Tibial nerve (tissue), 4 donors: ENCODE measurements at places on chromosomes 12 and 14. TPM values are rescaled to one million over a fixed set of nuclear protein-coding genes. Genes with fewer than 3 reads are reported as not detected.

DNA sequence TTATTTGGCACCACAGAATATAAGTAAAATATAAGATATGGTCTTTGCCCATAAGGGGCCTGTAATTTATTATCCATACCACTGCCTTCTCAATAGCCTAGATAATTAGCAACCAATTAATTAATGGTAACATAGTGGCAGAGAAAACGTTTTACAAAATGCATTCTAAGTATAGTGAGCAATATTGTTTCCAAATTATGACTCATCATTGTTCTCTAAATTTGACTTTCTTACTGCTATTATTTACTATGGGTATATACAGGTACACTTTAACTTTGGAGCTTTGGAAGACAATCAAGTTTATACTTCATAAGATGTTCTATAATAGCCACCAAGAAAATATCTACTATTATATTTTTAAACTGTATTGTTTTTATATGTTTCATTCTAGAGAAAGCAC lies 26.7 kb downstream of the DCP1B start:
- H3K4me1 ChIP-seq: peaks cover 21% of the 10 kb centered on the region
- no peak for DNase-seq
- no peaks in the 10 kb centered on the region for H3K27me3 ChIP-seq
- no peak overlapping the region for H3K4me3 ChIP-seq
- no peaks in the 10 kb centered on the region for H3K36me3 ChIP-seq

GRCh38 chr12:26701604-26702215 lies 131.3 kb downstream of the ITPR2 start:
- H3K36me3 ChIP-seq: no peaks in the 10 kb centered on the region
- no peak for DNase-seq
- no peaks in the 10 kb centered on the region for H3K4me1 ChIP-seq
- H3K27ac ChIP-seq: no peak overlapping the region

GRCh38 chr12:120980800-120981368 lies 2.5 kb downstream of the HNF1A start:
- H3K4me1 ChIP-seq: no peaks in the 10 kb centered on the region
- no peak for DNase-seq
- H3K27me3 ChIP-seq: no peaks in the 10 kb centered on the region
- H3K4me3 ChIP-seq: no peak overlapping the region

KRT82 gene
- total RNA-seq: not detected

DLGAP5 gene
- not detected for total RNA-seq

DNA sequence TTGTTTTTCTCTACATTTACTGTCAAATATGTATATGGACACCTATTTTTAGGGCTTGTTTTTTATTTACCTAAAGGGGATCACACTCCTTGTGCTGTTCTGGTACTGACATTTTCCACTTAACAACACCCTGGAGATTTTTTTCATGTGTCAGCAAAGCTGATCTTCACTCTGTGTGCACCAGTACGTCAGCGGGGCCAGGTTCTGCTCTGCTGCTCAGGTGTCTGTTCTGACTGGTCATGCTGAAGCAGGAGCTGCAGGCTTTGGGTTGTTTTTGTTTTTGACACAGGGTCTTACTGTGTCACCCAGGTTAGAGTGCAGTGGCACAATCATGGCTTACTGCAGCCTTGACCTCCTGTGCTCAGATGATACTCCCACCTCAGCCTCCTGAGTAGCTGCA lies 81.9 kb upstream of the CCND2 start:
- no peaks in the 10 kb centered on the region for H3K4me1 ChIP-seq
- no peaks in the 10 kb centered on the region for H3K36me3 ChIP-seq
- H3K27ac ChIP-seq: no peak overlapping the region
- H3K4me3 ChIP-seq: no peak overlapping the region
- no peak for DNase-seq

GRCh38 chr12:32617534-32617933 lies 61.6 kb upstream of the DNM1L start:
- H3K27ac ChIP-seq: no peak overlapping the region
- H3K36me3 ChIP-seq: peaks cover 2% of the 10 kb centered on the region
- H3K4me1 ChIP-seq: no peaks in the 10 kb centered on the region
- no peak overlapping the region for H3K4me3 ChIP-seq

DNA sequence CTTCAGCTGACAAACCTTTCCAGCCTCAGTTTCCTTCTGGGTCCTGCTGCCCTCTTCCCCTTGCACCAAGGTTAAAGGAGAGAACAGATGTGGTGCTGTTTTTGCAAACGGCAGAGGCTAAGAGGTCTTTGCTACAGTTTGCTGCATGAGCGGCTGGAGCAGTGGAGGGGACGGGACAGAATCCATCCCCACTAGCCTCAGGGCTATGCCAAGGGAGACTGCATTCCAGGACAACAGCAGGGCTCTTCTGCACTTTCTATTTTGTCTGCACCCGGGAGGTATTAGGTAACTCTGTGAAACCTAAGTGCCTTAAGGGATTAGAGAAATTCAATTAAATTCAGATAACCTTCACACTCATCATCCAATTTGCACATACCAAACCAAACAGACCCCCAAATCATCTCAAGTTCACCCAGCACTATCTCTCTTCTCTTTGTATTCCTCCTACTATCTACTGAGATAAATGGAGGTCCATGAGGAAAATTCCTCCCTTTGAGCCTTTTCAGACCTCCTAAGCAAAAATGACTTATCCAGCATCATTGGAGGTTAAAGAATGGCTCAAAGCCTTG lies 103.8 kb upstream of the VRK1 start:
- no peaks in the 10 kb centered on the region for H3K36me3 ChIP-seq
- no peaks in the 10 kb centered on the region for H3K4me1 ChIP-seq
- H3K4me3 ChIP-seq: no peak overlapping the region
- DNase-seq: no peak

DNA sequence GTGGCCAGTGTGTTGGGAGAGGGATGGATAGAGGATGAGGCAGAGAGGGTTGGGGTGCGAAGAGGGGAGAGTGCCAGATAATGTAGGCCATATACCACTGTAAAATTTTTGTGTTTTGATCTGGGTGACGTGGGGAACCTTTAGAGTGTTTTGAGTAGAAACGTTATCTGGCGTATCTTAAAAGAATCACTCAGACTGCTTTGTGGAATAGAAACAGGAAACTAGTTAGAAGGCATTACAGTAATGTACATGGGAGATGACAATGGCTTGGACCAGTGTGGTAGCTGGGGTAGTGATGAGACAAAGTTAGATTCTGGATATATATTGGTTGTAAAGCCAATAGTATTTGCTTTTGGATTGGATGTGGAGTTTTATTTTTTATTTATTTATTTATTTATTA lies 20.6 kb downstream of the ATF1 start:
- no peaks in the 10 kb centered on the region for H3K36me3 ChIP-seq
- no peak overlapping the region for H3K4me3 ChIP-seq
- H3K27me3 ChIP-seq: no peaks in the 10 kb centered on the region

- no peaks in the 10 kb centered on the region for H3K27me3 ChIP-seq
- H3K27ac ChIP-seq: no peak overlapping the region
- no peak for DNase-seq
- no peak overlapping the region for H3K4me3 ChIP-seq
These were observed 16.7 kb upstream of the NEDD1 start for GRCh38 chr12:96890331-96890730.

GRCh38 chr12:8038659-8039114 lies 6.2 kb downstream of the FOXJ2 start:
- no peaks in the 10 kb centered on the region for H3K4me1 ChIP-seq
- no peaks in the 10 kb centered on the region for H3K27me3 ChIP-seq
- no peak overlapping the region for H3K27ac ChIP-seq
- no peak overlapping the region for H3K4me3 ChIP-seq
- DNase-seq: no peak

DNA sequence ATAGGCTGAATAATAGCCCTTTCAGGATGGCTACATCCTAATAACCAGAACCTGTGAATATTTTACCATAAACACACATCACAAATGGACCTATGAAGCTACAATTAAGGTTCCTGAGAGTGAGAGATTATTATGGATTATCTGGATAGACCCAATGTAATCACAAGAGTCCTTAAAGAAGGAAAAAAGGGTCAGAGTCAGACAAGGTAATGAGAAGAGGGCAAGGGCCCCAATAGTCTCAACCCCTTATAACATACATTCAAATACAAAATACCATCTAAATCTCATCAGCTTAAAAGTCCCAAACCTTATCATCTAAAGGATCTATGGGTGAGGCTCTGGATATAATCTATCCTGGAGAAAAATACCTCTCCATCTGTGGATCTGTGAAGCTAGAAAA lies 64.7 kb downstream of the GARIN6 start:
- no peak overlapping the region for H3K4me3 ChIP-seq
- H3K4me1 ChIP-seq: no peaks in the 10 kb centered on the region
- H3K36me3 ChIP-seq: no peaks in the 10 kb centered on the region
- no peak for DNase-seq
- no peaks in the 10 kb centered on the region for H3K27me3 ChIP-seq

OR11H7 gene
- not detected for total RNA-seq

GRCh38 chr12:68065163-68065562 lies 75.9 kb downstream of the IFNG-AS1 start:
- H3K27me3 ChIP-seq: no peaks in the 10 kb centered on the region
- H3K4me3 ChIP-seq: no peak overlapping the region
- H3K4me1 ChIP-seq: no peaks in the 10 kb centered on the region
- H3K27ac ChIP-seq: no peak overlapping the region

DNA sequence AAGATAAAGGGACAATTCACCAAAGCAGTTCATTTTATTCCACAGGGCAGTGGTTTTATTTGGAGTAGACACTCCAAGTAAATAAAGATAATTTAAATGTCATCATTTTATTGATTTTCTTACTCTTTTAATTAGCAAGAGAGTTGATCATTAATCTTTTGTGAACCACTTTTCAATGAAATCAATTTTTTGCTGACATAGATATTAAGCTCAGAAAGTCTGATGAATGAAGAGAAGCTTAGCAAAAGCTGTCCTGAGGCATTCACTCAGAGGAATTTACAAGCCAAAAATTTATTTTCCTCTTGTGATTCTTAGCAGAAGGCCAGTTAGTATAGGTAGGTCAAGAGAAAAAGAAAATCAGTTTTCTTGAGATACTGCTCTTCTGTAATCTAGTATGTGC lies 618.0 kb downstream of the CCER1 start:
- no peaks in the 10 kb centered on the region for H3K27me3 ChIP-seq
- no peak overlapping the region for H3K4me3 ChIP-seq
- no peak overlapping the region for H3K27ac ChIP-seq
- no peaks in the 10 kb centered on the region for H3K4me1 ChIP-seq
- DNase-seq: no peak
- H3K36me3 ChIP-seq: no peaks in the 10 kb centered on the region

GRCh38 chr14:69373104-69373503 lies 25.0 kb downstream of the ERH start:
- no peak overlapping the region for H3K4me3 ChIP-seq
- no peaks in the 10 kb centered on the region for H3K27me3 ChIP-seq
- DNase-seq: no peak

DNA sequence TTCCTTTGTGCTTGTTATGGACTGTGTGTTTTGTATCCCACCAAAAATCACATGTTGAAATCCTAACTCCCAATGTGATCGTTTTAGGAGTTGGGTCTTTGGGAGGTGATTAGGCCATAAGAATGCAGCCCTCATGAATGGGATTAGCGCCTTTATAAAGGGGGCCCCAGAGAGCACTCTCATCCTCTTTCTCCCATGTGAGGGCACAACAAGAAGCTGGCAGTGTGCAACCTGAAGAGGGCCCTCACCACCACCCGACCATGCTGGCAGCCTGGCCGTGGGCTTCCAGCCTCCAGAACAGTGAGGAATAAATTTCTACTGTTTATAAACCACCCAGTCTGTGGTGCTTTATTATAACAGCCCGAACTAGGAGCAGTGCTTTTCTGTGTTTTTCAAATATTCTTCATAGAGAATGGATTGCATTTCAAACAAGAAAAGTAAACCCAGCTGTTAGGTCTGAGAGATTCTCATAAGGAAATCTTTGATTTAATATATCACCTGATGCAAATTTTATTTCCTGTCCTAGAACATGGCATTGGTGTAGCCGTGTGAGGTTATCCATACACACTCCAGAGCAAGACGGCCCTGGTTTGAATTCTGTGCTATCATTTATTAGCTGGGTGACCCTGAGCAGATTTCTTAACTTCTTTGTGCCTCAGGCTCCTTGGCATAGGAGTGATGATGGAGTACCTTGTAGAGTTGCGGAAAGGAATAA lies 27.8 kb downstream of the HSPB8 start:
- no peaks in the 10 kb centered on the region for H3K27me3 ChIP-seq
- no peaks in the 10 kb centered on the region for H3K4me1 ChIP-seq
- DNase-seq: no peak
- no peak overlapping the region for H3K27ac ChIP-seq
- H3K36me3 ChIP-seq: no peaks in the 10 kb centered on the region
- no peak overlapping the region for H3K4me3 ChIP-seq

DNA sequence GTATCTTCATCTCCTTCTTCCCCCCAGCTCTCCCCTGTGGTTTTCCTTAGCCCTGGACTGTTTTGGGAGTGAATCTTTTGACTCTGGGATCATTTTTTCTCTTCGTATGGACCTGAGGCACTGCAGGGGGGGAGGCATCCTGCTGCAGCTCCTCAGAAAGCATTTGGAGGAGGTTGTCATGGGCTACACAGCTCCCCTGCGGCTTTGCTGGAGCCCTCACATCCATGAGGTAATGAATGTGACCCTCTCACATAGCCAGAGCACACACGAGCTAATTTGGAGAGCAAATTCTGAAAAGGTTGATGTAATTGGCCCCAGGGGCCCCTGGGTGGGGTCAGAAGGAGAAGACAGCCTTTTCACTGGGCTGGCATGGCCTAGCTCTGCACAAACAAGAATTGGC lies 110.9 kb downstream of the PAH start:
- H3K27ac ChIP-seq: no peak overlapping the region
- no peaks in the 10 kb centered on the region for H3K36me3 ChIP-seq
- no peaks in the 10 kb centered on the region for H3K27me3 ChIP-seq
- H3K4me1 ChIP-seq: no peaks in the 10 kb centered on the region
- no peak overlapping the region for H3K4me3 ChIP-seq

TESPA1 gene
- 0.98 TPM for total RNA-seq
